ENCODE measurements at places on chromosomes 1 and 21. TPM values are rescaled to one million over a fixed set of nuclear protein-coding genes. Genes with fewer than 3 reads are reported as not detected.

The SYCP1 gene
- total RNA-seq = not detected

The FAM131C gene
- 2.7 TPM for total RNA-seq

The CRYZL1 gene
- total RNA-seq = 45.5 TPM

The SERPINC1 gene
- total RNA-seq = not detected

The RGS4 gene
- total RNA-seq = 2.0 TPM

The RCSD1 gene
- 3.9 TPM for total RNA-seq

The LAMC2 gene
- 0.74 TPM for total RNA-seq

The FMO3 gene
- 0.49 TPM for total RNA-seq

The SH2D1B gene
- total RNA-seq = not detected

The ILDR2 gene
- total RNA-seq = 20.9 TPM

The ADORA1 gene
- total RNA-seq = 9.1 TPM

The DR1 gene
- total RNA-seq = 25.6 TPM

All from temporal lobe (tissue), 4 donors.